ENCODE measurements at places on chromosomes 13 and 19.

- no peak for DNase-seq
Observed at GRCh38 chr13:50910485-50910805, 854 bp downstream of the RNASEH2B start.

- DNase-seq, result no peak
Observed at GRCh38 chr13:112445411-112446271, 69.5 kb downstream of the SPACA7 start.

DNA sequence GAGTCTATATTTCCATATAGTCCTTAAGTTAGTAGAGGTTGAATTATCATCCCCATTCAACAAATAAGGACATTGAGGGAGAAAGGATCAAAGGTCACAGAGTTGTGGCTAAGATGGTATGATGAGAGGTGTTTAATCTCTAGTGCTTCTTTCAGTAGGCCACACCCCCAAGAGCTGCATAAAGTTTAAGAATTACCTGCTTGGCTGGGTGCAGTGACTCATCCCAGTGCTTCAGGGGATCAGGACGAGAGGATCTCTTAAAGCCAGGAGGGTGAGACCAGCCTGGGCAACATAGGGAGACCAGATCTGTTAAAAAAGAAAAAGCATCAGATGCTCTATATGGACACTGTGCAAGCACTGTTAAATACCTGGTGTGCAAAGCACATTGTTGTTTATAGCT, 560.0 kb upstream of the KLHL1 start:
- DNase-seq, result no peak

DNA sequence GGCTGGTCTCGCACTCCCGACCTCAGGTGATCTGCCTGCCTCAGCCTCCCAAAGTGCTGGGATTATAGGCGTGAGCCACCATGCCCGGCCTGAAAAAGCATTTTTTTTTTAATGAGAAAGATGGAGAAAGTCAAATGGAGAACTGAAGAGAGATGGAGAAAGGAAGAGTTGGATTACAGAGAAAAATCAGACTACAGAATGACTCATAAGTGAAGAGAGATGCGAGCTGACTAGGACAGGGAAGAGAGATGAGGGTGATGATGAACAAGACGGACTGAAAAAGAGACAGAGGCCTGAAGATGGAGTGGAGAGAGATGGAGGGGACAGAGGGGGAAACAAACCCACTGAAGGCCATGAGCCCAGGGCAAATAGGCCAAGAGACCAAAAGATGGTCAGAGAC, 1.5 kb downstream of the DHX34 start:
- DNase-seq, result no peak

DNA sequence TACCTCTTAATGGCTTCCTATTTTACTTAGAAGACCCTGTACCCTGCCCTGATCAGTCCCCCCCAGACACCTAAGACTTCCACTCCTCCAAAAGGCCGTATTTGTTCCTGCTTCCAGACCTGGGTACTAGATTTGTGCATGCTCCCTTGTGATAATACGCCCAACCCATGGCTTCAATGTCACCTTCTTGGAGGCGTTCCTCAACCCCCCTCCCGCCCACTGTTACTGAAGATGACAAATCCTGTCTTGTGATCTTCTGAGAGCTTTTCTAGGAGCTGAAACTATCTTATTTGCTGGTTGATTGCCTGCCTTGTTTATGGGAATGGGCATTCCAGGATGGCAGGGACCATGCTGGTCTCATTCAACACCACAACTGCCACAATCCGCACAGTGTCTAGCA, 9.4 kb downstream of the SLC25A23 start:
- no peak for DNase-seq

DNA sequence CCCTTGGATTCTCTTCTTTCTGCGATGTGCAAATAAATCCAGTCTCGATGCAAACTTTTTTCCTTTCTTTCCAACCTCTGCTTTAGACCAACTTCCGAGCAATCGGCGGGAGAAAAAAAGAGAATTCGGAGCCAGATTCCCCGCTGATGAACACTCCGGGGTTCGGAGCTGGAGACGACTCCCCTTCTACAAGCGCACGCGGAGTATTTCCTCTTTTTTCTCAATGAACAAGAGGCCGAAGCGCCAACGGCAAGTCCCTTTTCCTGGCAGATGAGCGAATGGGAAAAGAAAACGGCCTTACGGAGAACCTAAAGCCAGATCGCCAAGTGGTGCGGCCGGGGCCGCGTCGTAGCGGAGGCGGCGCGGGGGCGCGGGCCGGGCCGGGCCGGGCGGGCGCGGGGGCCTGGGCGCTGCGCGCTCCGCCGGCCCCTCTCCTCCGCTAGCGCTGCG, 250 bp downstream of the SPRY2 start:
- DNase-seq, result no peak

DNA sequence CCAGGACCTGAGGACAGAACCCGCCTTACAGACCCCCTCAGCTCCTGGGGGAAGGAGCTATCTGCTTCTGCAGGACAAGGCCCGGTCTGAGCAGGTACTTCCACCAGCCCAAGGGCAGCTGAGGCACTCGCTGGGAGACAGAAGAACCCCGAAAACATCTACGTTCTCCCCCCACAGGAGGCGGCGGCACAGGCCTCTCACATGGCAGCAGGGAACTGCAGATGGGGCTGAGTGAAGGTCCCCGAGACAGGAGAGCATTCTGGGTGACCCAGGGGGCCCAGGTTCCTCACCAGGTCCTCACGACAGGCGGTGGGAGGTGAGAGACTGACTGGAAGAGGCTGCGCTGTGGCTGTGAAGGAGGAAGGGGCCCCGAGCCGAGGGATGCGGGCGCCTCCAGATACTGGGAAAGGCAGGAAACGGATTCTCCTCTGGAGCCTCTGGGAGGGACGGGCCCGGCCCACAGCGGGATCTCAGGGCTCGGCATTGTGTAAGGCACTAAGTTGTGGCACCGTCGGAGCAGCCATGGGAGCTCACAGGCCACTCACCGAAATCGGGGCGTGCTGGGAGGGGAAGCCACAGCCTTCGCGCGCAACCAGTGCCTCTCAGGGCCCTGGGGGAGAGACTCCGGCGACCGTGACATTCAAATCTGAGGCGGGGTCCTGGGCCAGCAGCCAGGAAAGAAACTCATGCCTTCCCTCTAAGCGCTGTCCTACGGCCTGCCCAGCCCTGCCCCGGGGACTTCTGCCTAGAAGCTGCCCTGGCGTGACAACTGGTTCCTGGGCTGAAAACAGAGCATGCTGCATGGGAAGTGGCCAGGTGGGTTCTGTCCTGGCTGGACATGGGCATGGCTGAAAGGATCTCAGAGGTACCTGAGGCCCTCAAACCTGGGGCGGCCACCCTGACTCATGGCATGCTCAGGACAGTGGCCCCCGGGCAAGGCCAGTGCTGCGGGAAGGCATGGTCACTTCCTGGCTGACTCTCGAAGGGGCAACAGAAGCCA, 14.0 kb downstream of the RPL36 start:
- DNase-seq, result no peak

DNA sequence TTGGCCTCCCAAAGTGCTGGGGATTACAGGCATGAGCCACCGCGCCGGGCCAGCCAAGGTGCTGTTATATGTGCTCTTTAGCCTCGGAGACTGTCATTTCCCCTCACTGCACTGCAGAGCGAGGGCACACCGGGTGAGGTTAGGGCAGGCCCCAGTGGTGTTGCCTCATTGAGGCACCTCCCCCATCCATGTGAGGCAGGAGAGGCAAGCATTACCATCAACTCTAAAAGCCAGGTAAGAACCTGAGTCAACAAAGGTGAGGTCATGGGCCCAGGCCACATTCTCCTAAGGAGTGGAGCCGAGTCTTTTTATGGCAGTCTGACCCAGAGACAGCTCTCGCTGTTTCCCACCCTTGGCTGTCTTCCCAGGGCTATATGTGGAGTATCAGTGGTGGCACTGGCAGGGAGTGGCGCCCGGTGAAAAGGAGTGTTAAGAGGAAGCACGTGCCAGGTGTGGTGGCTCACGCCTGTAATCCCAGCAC, 10.9 kb downstream of the B3GNT8 start:
- DNase-seq, result no peak

DNA sequence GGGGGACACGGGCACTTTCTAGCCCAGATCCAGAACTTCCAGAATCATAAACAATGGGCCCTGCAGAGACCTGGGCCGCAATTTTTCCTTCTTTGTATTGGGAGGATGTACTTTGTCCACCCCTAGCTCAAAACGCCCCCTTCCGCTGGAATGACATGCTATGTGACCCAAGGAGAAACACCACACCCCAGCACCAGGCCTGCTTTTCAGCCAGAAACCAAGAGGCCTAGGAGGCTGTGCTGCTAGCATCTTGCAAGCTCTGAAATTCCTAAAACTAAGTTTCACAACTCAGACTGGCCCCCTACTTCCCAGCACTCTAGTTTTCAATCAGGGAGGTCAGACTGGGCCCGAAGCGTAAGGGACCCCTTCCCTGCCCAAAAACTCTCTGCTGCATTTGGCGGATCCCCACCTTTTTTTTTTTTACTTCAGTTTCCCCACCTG, 538 bp downstream of the LSM4 start:
- no peak for DNase-seq

GRCh38 chr19:3342246-3342645, 24.1 kb upstream of the NFIC start:
- no peak for DNase-seq

GRCh38 chr19:1470305-1471009, 8.6 kb downstream of the C19orf25 start:
- DNase-seq, result peak; percentile 51

DNA sequence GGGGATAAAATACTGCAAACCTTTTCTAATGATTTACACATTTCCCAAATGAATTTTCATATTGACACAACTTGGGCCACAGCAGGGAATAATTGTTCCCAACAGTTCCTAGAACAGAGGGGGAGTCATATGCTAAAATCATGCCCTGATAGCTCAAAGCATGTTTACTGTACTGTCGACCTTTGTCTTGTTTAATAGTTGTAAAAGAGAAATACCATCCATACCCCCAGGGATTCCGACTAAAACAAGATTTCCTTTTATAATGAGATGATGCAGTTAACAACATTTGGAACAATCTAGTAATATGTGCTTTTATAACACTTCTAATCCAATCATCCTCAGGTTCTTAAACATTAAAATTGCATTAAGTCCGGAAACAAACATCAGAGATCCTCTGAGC, 759.7 kb downstream of the OLFM4 start:
- no peak for DNase-seq

DNA sequence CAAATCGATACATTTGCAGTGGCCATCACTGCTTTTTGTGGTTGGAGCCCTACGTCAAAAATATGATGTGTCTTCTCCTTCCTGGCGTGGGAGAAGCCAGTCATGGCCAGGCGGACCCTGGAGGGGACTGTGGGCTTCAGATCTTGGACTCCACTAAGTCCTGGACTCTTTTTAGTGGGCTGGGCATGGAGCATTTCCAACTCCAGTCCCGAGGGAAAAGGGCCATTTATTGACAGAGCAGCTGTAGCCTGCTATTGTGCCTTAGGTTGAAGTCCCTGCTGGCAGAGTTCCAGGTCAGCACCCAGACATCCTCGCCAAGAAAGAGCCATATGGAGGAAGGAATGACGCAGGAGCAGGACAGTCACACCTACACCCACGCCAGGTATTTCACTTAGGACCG, 179.2 kb upstream of the ZNF507 start:
- no peak for DNase-seq

DNA sequence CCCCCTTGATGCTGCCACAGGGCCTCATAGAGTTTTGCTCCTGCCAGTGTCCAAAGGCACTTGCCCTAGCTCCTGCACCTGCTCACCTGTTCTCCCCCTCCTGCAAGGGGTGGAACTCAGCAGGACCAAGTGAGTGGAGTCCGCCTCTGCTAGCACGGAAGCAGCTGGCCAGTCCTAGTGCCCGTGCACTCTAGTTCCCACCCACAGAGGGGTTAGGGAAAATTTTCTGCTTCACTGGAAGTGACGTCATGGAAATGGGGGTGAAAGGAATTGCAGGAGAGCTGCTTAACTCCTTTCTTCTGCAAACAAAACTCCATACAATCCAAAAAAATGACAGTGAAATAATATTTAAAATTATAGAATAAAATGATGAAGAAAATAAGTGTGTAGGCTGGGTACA, 609.7 kb upstream of the SLITRK1 start:
- no peak for DNase-seq

DNA sequence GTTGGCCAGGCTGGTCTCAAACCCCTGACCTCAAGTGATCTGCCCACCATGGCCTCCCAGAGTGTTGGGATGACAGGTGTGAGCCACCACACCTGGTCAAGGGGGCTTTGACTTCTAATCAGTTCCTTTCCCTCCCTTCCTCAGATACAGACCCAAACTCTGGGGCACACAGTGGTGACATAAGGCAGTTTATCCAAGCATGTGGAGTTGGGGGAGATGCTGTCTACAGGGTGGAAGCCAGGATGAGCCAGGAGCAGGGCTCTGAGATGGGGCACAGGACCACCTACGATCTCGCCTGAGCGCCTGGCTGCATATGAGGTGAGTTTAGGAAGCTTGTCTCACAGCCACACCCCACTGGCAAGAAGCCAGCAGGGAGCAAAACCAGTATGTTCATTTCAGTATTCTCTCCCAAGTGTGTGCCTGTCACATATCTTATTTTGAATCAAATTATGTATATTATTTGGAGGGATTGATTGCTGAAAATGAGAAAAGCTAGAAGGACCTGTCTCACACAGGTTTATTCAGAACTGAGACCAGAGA, 67.7 kb downstream of the KCTD15 start:
- no peak for DNase-seq

DNA sequence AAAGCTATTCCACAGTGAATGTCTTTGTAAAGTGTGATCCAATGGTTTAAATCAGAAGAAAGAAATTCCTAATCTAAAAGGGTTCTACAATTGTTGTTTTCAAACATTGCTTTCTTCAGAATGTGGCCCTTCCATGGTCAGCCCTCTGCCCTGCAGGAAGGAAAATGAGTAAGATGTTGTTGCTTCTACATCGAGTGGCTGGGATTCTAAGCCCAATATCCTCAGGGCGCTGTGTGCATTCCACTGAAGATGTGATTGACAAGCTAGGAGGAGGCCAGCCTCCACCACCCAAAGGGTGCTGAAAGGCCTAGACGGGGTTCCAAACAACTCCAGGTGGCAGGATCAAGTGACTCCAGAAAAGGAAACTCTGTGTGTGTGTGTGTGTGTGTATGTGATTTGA, 316.9 kb upstream of the TSHZ3 start:
- DNase-seq, result no peak

DNA sequence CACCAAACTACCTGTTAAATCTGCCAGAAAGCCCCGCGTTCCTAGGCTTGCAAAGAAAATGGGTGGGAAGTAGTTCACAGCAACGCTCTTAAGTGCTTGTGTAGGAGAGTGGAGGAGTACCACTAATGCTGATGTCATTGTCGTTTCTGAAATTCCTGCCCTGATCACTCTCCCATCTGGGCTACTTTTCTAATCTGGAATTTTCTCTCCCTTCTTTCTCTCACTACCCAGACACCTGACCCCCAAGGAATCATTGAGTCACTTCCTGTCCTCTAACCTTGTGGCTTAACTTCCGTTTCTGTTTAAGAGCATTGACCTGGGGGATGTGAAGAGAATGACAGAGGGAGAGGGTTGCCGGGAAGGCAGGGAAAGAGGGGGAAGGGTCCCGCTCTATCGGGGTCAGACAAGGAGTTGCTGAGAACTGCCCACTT, 98.7 kb downstream of the STARD13 start:
- DNase-seq, result no peak

- no peak for DNase-seq
Observed at GRCh38 chr13:30224732-30225131, 82.6 kb downstream of the KATNAL1 start.
